ENCODE measurements at places on chromosomes 16 and 17.
A peak's percentile ranks its signal among the peaks of the same experiment; 100 is the strongest.

DNA sequence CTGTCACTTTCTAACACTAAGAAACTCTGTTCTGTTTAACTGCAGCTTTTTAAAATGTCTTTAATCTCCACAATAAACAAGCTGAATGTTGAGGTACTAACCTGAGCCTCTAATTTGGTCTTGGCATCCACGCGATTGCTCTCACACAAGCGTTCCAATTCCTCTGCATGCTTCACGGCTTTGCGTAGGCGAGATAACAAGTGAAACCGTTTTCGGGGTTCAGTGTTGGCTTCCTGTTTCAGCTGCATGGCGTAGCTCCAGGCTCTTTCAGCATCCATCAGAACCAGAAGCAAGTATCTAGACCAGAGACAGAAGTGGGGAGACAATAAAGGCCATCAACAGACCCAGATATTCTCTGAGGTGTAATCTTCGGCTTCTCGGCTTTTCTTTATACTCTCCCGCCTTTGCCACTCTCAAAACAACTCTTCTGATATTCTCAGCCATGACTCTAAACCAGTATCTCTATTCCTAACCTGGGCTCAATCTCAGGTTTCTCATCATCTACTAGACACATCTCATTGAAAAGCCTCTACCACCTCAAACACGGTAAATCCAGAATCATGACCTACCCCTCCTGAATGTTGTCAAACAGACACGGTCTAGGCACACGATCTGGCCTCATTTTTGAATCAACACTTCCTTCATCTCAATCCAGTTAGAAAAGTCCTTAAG is 8.3 kb downstream of the SRP68 start:
- peak; percentile 6 for DNase-seq

DNA sequence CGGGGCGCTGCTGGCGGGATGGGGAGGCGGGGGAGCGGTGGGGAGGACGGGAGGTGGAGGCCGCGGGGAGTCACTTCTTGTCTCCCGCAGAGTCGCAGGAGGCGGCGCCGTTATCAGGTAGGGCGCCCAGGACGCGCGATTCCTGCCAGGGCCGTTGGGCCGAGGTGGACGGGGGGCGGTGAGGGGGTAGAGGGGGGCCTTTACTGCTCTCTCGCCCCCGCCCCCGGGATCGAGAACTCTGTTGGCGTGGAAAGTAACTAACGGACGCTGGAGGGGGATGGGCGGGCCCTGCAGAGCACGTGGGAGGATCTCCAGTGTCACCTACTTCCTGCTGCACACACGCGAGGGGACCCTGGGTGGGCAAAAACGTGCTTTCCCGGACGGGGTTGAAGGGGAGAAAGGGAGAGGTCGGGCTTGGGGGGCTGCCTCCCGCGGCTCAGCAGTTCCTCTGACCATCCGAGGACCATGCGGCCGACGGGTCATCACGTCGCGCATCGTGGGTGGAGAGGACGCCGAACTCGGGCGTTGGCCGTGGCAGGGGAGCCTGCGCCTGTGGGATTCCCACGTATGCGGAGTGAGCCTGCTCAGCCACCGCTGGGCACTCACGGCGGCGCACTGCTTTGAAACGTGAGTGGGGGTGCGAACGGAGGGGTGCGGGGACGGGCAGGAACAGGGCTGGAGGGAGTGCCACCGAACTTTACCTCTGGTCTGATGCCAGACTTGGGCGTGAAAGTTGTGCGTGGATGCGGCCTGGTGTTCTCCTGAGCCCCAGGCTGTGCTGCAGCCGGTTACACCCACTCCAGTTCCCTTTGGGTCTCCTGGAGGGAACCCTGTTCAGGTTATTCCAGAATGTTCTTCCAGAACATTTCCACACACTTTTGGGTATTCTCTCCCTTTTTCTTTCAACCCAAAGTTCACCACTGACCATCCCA is 569 bp downstream of the PRSS21 start:
- peak; percentile 26 for DNase-seq

- no peak for DNase-seq
These were observed 38.4 kb downstream of the UTP18 start for GRCh38 chr17:51298508-51299371.

DNA sequence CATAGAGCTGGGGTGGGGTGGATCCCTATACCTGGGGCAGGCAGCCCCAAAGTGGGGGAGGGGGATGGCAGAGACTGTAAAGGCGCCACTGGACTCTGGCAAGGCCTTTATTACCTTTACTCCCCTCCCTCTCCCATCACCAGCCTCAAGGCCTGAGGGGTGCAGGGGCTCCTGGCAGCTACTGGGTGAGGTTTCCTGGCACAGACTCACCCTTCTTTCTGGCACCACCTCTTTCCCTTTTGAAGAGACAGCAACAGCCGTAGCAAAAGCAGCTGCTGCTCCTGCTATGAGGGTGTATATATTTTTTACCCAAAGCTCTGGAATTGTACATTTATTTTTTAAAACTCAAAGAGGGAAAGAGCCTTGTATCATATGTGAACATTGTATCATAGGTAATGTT is 17.6 kb downstream of the RAPGEFL1 start:
- DNase-seq: no peak

DNA sequence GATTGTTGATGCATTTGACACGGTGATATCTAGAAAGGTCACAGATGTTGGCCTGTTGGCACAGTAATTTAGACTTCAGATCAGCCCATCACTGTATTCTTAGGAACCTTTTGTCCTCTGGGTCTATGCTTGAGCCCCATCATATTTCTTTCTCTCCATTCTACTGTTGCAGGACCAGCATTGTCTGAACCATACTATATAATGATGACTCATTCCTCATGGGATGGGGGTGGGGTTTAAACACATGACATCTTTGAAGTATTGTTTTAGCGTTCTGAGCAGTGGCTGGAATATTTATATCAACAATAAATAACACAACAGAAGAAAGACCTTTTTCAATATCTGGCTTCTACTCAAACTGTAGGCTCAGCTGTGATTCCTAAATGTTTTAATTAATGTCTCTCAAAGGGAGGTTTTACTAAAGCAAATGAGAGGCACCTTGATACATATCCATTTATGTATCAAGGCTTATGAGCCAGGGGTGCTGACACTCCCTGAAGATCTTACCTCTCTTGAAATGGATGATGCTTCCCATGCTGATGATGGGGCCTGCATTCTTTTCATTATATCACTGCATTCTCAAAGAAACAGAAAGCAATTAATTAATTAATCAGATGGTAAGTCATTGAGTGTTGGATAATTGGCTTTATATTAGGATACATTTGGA is 379.0 kb upstream of the GOT2 start:
- no peak for DNase-seq

- no peak for DNase-seq
These were observed 16.6 kb upstream of the SLC5A11 start for GRCh38 chr16:24829153-24829552.

DNA sequence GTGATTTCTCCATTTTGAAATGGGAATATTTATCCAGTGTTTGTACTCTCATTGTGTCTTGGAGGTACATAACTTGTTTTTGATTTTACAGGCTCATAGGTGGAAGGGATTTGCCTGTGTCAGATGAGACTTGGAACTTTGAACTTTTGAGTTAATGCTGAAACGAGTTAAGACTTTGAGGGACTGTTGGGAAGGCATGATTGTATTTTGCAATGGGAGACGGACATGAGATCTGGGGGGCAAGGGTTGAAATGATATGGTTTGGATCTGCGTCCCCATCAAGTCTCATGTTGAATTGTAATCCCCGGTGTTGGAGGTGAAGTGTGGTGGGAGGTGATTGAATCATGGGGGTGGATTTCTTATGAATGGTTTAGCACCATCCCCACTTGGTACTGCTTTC is 21.8 kb downstream of the PRDM7 start:
- DNase-seq: no peak

GRCh38 chr16:69005641-69006355 is 99.7 kb upstream of the HAS3 start:
- no peak for DNase-seq

GRCh38 chr17:46738544-46738943 is 79.9 kb downstream of the WNT3 start:
- DNase-seq: no peak

GRCh38 chr17:83136156-83136555 is 56.7 kb downstream of the METRNL start:
- DNase-seq: no peak

Data from T-helper 2 cell (primary cell).